ENCODE measurements at places on chromosomes 5 and 9.

DNA sequence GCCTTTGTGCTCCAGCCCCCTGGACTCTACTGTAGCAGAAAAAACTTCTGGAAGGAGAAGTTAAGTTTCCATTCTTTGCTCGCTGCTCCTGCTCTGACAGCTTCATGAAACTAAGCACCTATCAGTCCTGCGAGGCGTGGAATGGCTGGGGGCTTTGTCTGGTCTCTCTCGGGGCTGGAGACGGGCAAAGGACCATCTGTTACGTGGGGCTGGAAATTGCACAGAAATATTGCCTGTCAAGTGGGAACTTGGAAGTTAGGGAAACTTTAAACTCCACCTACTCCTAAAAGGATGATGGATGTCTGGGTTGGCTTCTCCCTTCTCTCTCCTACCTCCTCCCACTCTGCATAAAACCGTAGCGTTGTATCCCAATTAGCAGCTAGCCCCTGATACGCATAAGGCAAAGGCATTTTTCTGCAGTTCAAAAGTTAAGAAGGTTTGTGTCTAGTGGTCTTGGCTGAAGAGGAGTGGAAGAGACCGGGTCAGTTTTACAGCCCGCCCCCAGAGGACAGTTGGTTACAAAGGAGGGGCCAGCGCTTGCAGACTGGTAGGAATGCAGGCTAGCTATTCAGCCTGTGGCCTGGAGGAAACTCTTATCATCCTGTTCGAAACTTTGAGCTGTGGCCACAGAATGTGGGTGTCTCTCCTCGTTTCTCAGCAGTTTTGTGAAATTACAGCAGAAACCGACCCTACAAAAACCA lies 1.3 kb downstream of the FBXL7 start:
- DNase-seq, result no peak

DNA sequence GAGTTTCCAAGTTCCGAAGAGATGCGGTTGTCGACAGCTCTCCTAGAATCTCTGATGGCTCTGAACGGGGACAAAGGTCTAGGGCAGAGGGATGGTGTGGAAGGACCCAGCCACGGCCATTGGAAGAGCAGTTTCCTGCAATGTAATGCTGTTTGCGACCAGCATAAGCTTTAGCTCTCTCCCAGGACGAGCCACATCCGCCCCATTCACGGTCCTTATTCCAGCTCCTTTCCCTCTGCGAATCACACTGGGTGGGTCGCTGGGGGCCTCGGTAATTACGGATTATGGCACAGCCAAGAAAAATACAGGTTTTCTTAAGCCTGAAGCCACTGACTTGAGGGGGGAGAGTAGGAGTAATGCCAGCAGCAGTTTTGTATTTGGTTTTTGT lies 22.7 kb downstream of the ANXA2R start:
- DNase-seq, result no peak

DNA sequence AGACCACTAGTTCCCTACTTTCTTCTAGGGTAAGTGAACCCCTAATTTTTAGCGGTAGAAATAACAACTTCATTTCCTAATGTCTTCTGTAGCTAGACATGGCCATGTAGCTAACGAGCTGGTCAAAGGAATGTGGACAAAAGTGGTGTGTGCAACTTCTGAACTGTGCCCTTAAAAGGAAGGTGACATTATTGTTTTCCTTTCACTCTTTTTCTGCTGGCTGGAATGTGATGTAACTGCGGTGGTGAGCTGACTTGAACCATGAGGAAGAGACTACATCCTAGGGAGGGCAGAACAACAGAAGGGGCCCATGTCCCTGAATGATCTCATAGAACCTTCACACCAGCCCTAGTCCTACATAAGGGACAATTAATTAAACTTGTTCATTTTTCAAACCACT lies 1.3 kb upstream of the SNX2 start:
- no peak for DNase-seq

DNA sequence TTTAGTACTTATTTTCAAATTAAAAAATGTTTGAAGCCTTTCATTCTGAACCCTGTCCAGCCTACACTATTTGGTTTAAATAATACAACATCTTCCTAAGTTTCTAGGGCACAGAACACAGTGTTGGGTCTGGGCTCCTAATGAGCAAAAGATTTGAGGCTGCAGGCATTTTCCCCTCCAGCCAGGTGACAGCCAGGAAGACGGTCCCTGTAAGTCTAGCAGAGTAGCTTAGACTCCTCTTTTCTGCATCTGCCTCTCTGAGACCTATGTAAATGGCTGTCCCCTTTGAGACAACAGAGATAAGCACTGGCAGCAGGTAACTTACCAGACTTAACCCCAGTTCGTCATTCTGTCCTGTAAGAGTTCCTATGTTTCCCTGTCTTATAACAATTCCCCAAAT lies 141.8 kb downstream of the CDC42SE2 start:
- DNase-seq, result no peak

DNA sequence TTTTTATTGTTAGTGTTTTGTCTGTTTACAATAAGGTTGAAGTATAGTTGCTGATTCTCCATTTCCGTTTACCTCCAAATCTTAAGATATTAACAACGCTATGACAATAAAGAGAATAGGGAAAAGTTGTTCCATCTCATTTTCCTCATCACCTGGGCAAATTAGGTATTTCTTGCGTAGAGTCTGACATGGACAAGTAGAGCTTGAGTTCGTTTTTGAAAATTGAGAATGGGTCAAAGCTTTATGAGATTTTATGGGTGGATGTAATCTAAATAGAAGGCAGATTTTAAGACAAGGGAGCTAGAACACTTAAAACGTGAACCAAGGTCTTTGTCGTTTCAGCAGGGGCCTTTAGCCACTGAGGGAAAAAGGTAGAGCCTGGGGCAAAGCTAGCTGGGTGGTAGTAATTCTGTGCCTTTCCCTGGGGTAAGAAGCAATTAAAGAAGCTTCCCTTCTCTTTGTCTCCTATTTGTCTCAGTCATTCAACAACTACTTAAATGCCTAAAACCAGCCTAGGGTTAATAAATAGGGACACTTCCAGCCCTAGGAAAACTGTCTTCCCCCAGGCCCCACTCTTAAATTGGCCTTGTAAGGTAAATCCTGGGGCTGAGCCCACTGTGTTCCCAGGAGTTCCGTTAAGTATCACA lies 551 bp upstream of the CAAP1 start:
- no peak for DNase-seq

- no peak for DNase-seq
Measured at GRCh38 chr5:110753600-110753999, 14.8 kb downstream of the SLC25A46 start.

GRCh38 chr5:143892908-143893307 lies 80.9 kb downstream of the HMHB1 start:
- no peak for DNase-seq

- no peak for DNase-seq
Measured at GRCh38 chr9:33466565-33467495, 6.9 kb downstream of the NOL6 start.

GRCh38 chr9:20592673-20593072 lies 29.6 kb downstream of the MLLT3 start:
- DNase-seq, result no peak

DNA sequence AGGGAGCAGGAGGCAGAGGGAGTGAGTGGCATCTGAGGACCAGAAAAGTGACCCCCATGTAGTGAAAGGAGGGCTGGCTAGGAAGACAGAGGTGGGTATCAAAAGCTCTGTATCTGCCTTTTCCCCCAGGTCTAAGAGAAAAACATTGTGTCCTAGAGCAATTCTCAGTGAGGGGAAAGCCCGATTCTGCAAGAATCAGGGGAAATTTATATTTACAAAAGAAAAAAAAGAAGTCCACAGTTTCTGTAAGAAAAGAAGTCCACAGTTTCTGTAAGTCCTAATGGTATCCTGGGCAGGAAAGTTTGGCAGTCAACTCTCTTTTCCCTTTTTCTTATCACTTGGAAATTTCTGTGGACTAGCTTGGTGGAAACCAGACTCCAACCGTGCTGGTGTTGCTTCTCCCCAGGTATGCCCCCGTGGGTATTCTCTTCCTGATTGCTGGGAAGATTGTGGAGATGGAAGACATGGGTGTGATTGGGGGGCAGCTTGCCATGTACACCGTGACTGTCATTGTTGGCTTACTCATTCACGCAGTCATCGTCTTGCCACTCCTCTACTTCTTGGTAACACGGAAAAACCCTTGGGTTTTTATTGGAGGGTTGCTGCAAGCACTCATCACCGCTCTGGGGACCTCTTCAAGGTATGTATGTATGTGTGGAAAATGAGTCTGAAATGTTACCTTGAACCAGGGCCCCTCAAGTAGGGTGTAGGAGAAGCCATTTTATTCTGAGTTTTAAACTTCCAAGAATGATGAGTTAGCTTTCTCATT lies 73.0 kb downstream of the SLC1A3 start:
- DNase-seq, result no peak

DNA sequence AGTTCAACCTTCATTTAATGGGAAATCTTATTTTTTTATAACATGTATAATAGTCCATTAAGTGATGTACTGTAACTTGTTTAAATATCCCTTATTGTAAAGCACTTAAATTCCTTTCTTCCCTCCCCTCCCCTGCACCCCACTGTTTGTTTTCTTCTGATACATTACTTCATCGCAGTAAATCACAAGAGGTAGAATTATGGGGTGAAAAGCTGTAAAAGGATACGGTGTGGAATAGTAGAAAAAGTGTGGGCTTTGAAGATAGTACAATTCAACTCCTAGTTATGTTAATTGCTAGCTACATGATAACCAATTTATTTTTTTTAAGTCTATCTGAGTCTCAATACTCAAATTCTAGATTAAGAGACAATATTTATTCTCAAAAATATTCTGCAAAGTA lies 41.9 kb upstream of the MACIR start:
- no peak for DNase-seq

GRCh38 chr9:84374516-84374915 lies 34.0 kb upstream of the SLC28A3 start:
- no peak for DNase-seq

GRCh38 chr9:32665101-32665500 lies 29.6 kb upstream of the TAF1L start:
- no peak for DNase-seq

Measured in AG09319 (cell line).